NCI-H524 treated with DMSO at 0.1 percent for 48 hours (cell line): ENCODE measurements at places on chromosomes 11 and 22.

DNA sequence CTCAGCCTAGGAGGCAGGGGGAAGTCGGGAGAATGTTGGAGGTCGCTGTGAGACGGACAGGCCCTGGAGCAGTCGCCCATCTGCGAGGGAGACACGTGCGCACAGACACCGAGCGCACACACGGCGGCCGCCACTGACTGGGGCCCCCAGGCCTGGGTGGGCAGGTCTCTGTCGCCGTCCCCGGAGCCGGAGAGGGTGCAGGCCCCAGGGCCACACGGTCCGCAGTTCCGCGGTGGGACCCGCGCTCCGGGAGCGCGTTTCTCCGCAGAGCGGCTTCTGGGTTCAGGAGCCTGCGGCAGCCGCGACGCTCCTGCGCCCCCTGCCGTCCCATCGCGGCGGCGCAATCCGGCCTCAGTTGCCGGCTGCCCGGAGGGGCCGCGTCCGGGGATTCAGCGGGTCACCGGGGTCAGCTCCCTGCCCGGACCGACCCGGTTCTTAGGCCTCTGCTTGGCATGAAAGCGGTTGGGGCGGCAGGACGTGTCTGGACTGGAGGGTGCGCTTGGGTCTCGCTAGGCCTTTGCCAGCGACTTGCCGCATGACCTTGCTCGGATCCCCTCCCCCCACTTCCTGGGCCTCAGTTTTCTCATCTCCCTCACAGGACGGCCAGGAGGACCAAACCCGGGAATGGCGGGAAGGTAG, 31.2 kb downstream of the PDE2A start:
- DNase-seq, result no peak

DNA sequence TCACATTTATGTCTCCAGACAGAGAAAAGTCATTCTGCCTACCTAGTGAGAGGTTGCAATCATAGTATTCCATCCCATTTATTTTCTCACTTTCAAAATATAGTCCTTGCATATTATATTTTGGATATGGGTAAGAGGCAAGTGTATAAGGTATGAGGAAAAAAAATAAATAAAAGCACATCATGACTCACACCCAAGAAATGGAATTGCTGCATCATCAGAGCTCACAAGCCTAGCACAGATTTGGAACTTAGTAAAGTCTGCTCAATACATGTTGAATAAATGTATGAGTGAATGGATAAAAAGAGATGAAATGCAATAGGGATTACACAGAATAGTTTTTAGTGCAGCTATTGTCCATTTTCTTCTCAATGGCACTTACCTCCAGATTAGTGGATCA, 2.5 kb upstream of the OR51G1 start:
- DNase-seq, result no peak

GRCh38 chr22:28029201-28029948, 110.3 kb upstream of the PITPNB start:
- DNase-seq, result no peak

DNA sequence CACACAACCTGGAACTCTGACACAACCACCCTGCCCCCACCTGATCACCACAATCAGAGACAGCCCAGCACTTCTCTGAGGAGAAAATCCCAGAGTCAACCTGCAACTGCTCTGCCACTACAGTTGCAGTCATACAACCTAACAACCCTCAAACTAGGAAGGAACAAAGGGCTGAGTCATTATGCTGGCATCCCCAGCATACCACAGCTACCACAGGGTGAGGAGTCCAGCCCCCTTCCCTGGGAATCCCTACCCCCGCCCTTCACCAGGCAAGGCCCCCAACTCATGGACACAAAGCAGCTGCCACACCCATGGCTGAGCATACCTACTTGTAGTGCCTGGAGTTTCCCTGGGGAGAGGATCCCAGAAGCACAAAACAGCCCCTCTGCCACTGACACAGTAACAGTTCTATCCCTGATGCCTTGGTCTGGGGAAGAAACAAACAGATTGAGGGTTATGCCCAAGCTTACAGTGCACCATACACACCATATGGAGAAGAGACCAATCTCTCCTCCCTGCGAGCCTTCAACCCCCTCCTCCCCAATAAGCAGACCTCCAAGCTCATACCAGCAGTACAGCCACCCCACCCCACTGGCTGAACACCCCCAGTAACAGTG, 68.5 kb upstream of the C11orf58 start:
- no peak for DNase-seq

DNA sequence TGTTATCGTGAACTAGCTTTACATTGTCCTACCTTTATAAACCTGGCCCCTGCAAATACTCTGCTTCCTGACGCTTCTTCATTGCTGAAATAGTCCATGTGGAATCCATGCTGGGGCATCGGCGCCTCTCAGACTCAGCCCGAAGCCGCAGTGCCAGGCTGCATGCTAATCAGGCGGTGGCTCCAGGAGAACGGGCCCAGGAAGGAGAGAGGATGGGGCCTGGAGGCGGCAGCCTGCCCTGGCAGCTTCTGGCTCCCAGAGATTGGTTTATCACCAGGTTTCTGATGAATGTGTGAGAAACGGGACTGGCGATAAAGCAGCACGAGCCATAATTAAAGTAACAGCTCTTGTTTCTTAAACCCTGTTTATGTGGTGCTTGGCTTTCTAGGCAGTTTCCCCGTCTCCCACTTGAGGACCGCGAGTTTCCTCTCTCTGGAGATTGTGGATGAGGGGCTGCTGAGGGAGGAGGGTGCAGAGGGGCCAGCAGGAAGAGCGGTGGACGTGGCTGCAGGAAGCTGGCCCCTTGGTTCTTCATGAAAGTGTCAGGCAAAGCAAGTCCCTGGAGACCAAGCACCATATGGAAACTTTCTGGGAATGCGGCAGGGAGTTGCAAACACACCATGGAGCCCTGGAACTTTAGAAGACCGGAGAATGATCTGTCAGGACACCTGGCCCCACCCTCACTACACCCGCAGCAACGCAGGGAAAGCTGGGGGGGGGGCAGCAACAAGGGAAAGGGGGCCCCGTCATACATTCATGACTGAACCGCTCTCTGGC, 93.4 kb downstream of the NTM start:
- peak; percentile 42 for DNase-seq

GRCh38 chr11:13772223-13773046, 104.0 kb downstream of the FAR1 start:
- DNase-seq, result peak; percentile 84

DNA sequence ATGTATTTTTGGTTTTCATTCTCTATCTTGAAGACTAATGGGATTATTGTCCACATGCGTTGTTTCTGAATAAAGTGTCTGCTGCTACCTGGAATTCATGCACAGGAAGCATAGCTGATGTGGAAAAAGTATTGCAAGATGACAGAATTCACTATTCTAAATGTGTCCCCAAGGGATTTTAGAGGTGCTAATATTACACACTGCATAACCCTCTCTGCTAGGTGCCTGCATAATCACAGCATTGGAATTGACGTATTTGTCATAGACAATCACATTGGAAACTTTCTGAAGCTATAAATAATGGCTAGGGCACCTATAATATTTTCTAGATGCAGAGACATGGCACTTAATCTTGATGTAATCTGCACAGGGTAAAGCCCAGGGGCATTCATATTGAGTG, 496.1 kb downstream of the JRKL start:
- DNase-seq, result no peak

DNA sequence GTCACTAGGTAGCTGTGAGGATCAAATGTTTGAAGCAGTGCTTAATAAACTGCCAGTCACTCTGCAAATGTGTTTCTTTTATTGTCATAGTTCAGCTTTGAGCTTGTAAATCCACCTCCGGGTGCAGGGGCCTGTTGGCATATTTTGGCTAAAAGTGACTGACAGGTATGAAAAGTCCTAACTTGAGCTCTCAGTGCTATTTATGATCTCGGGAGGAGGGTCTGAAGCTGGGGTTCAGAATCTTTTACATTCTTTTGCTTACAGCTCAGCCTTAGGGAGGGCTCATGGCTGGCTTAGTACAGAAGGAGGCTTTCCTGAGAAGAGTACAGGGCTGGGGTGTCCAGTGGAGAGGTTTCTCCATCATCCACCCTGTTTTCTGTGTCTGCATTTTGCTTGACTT, 1.5 kb downstream of the ASPHD2 start:
- no peak for DNase-seq

DNA sequence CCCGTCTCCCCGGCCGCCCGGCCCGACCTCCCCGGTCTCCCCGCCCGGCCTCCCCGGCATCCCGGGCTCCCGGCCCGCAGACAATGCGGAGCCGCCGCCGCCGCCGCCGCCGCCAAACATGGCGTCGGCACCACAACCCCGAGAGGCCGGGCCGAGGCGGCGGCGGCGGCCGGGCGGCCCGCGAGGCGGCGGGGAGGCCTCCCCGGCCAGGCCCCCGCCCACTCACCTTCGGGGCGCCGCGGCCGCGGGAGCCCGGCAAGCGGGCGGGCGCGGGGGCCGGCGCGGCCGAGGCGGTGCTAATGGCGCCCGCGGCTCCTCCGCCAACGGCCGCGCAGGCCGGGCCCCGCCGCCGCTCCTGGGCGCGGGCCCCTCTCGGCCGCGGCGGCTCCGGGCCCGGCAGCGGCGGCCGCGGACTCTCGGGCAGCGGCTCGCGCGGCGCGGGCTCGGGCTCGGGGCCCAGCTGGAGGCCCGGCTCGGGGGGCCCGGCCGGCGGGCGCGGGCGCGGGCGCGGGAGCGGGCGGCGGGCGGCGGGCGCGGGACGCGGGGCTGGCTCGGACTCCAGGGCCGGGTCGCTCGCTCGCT, 311 bp downstream of the BRD1 start:
- DNase-seq, result no peak

GRCh38 chr22:30028731-30029130, 51.5 kb upstream of the HORMAD2 start:
- DNase-seq, result no peak

GRCh38 chr22:19962246-19962908, 20.8 kb upstream of the TXNRD2 start:
- no peak for DNase-seq
